ENCODE measurements at places on chromosomes 3 and 15.

DNA sequence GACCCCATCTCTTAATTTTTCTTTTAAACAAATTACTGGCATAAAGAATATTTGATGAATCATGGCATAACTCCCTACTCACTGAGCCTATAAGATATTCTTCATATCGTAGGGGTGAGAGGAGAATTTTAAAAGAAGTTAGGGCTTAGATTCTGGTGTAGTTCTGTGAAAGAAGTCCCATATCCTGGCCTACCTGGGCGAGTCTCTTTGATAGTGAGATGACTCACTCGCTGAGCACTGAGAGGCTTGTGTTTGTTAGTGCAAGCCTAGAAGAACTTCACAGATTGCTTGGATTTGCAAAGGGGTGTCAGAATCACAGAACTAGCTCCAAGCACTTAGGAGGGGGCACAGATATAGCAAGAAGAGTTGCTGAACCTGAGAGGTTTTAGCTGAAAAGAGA, 133.8 kb upstream of the TMC3 start:
- no peak for DNase-seq

DNA sequence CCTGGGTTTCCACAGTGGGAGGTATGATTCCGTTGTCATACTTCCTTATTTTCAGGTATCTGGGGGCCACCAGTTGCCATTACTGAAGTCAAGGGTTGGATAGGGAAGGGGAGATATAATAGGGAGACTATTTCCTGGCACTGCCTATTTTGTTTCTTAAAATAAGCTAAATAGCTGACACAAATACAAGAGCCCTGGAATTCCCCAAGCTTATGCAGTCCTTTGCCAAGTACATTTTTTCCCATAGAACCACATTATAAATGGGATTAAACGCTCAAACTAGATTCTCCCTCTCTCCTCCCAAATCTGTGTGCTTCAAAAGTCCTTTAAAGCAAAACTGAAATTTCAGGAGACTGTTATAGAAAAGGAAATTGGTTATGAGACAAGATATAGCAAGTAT, 68.7 kb downstream of the AP4E1 start:
- DNase-seq, result no peak

- DNase-seq, result no peak
Observed at GRCh38 chr3:44955917-44956316, 20.1 kb downstream of the ZDHHC3 start.

- no peak for DNase-seq
Observed at GRCh38 chr3:188590557-188590956, 436.6 kb downstream of the LPP start.

GRCh38 chr3:183464480-183464879, 36.1 kb upstream of the MCF2L2 start:
- DNase-seq, result no peak

- no peak for DNase-seq
Observed at GRCh38 chr3:34132069-34132692, 333.8 kb downstream of the PDCD6IP start.

DNA sequence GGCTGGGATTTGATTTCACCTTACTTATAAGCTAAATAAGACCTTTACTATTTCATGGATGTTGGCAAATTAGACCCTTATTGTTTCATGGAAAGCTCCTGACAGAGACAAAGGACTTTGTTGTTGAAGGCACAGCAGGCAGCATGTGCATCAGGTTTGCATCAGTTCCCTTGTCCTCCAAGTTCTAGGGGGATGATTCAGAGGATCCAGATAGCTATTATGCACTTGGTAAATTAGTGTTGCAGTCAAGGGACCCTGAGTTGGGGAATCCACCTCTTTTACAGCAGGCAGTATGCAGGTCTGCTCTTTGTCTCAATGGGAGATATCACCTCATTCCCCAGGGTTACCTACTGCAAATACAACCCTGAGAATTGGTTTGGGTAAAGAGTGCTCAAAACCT, 131.4 kb upstream of the IGSF10 start:
- no peak for DNase-seq

GRCh38 chr15:40454904-40455391, 14.2 kb downstream of the BAHD1 start:
- no peak for DNase-seq

DNA sequence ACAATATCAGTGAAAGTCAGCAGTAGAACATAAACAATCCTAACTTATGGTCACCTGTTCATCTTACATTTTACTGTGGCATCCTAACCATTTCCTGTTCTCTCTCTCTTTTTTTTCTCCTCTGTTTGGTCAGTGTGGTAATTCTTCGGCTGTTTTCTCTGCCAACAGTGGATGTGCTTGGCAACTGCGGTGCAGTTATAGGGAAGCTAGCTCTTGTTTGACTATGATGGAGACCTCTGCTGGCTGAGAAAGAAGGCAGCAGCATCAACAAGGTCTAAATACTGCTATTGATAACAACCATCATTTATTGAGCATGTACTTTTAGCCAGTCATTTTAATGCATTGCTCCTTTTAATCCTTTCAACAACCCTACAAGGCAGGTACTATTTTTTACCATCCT, 723 bp upstream of the DRD3 start:
- DNase-seq, result no peak

DNA sequence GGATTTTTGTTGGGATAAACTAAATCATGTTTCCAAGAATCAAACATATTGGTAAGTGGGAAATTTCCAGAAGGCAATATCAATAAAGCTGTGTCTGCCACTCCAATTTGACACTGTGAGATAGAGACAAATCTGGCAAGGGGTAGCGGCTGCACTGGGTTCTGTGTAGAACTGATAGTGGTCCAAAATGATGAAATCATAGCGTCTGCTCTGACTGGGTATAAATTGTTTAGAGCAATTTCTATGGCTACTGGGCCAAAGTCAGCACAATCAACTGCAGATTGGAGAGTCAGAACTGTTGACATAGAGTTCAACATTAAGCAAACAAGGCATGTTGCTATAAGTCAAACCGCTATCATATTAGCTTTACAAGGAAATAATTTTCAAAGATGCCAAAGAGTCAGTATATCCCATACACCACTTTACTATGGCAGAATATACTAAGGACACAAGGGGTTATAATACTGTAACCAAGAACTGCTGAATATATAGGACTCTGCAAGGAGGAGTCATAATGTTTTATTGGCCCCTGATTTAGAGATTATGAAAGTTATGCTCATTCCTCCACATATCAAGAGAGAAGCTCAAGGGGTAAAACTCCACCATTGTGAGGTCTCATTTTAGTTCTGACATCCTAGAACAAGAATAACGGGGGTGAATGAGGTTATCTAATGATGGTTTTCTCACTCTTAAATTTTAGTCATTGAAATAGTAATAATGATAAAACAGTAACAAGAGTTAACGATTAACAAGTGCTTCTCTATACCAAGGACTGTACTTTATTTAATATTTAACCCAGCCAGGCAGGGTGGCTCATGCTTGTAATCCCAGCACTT, 309.7 kb upstream of the GADL1 start:
- DNase-seq, result no peak

GRCh38 chr3:54347933-54348332, 225.6 kb downstream of the CACNA2D3 start:
- DNase-seq, result no peak

DNA sequence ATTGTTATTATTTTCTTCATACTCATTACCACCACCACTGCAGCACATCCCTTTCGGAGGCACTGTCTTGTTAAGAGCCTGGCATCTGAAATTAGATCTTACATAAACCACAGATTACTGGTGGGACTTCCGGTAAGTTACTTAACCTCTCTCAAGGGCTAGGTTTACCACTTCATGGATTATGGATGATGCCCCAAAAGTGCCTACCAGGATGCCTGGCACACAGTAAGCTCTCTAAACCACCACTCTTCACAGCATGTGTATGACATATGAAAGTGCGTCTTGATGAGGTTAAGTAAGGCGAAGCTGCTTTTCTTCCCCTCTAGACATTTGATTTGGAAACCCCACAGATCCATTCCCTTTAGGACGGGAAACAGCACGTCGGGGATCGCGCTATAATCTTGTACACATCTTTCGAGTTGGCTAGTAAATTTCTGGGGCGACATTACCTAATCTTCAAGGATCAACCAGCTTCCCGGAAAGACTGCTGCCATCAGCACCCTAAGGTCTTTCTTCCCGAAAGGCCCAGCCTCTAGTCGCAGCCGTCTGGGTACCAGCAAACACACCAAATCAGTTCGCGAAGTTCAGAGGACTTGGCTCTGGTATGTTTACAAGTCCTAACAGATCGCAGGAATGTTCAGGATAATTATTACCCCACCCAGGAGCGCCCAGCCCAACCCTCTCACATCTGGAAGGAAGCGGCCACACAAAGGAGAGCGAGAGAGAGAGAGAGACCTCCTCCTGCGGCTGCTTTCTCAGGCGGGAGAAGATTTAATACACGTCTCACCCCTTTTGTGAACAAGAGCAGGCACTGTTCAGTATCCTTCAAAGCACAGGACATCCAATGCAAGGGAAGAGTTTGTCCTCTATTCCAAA, 155.1 kb upstream of the FRMD4B start:
- DNase-seq, result peak; percentile 2

DNA sequence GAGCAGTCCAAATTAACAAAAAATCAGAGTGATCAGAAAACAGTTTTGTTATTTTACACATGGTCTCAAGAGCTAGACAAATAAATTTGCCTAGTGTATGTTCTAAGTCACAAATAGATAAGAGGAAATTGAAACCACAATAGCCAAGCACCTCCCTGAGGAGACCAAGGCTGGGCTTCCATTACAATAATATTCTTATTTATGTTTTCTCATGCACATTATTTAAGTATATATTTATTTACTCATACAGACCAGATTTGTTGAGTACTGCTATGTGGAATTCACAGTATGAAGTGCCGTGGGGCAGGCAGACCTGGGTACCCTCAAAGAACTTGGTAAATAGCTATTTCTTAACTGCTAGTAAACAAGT, 242.3 kb upstream of the ICE2 start:
- DNase-seq, result no peak

GRCh38 chr3:155704771-155705559, 39.9 kb downstream of the PLCH1 start:
- no peak for DNase-seq

DNA sequence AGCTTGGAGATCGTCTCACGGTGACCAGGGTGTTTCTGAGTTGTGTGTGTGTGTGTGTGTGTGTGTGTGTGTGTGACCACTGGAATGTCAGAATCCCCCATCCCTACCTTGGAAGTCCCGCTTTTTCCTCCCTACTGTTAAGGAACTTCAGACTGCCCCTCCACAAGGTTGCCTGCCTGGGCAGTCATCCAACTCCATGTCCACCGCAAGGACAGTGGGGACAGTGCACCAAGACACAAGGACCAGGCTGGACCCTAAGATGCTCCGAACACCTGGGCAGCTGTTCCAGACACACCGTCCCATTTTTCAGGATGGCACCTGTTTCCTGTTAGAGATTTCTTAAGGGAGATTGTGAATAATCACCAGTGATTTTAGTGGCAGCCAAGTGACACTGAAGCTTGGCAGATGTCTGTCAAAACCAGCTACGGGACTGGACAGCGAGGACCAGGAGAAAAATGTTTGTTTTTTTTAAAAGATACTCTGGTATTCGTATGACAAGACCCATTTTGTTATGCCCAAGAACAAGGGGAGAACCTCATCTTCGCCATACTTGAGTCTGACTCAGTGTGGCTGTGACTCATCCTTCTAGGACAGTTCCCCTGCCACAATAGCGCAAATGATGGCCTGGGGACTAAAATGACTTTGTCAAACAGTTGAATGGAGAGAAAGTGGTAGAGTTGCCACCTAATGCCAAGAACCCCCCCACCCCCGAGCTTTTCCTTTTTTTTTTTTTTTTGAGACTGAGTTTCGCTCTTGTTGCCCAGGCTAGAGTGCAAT, 15.5 kb downstream of the PAQR9 start:
- DNase-seq, result no peak

- no peak for DNase-seq
Observed at GRCh38 chr3:122410639-122411038, 5.2 kb downstream of the WDR5B start.

DNA sequence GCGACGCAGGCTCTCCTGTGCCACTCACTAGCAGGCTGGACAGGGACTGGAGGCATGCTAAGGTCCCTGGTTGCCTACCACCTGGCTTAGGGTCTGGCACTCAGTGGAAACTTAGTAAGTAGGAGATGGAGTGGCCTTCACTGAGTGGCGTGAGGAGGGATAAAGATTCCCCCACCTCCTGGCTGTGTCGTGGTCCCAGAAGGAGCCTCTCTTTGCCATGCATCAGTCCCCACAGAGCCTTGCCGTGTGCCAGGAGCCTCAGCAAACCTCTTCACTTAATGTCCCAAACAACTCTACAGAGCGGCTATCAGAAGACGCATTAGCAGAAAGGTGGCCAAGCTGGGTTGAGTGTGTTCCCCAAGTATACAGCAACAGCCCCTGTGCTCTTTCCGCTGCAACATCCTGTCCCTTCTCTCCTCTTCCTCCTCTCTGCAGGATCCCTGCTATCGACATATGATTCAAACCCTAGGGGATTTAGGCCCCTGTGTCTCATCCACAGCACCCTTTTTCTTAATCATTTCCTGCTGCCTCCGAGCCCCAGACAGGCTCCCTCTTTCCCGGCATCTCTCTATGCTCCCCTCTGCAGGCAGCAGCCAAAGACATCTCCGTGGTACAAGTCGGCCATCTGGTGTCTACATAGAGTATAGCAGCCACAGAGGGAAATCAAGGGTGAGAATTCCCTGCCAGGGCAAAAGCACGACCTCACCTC, 66.7 kb downstream of the SLC6A1 start:
- peak; percentile 62 for DNase-seq

DNA sequence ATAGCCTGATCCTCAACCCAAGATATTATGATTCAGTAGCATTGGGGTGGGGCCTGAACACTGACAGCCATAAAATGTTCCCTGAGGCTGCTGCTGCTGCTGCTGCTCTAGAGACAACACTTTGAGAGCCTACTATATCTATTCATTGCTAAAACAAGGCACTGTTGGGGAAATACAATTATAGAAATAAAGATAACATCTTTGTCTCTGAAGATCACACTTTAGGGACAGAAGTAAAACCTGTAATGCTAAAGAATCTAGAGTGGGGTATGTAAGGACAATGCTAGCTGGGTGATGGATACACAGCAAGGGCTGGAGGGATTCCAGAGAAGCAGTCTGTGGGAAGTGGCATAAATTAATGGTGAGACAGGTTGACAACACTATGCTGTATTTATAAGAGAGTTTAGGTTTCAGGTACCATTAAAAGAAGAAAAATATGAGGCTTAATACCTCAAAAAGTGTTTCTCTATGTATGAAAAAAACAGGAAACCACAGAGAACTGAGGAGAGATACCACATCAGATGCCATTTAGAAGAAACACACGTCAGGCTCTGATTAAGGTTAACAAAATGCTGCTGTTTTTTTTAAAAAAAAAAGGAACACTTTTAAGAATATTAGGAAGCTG, 115.9 kb downstream of the CBLB start:
- DNase-seq, result no peak

DNA sequence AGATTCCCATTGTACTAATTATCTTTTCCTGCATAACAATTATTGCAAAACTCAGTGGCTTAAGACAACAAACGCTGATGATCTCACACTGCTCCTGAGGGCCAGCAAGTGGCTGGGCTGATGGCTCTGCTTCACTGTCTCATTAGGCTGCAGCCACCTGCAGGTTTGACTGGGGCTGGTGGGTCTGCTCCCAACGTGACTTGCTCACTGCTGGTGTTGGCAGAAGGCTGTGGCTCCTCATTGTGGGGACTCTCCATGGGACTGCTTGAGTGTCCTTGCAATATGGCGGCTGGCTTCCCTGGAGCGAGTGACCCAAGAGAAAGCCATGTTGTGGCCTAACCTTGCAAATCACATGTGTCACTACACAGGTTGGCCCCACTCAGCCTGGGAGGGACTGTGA, 71.1 kb downstream of the PLXNA1 start:
- DNase-seq, result no peak

GRCh38 chr3:42130329-42131070, 39.3 kb downstream of the TRAK1 start:
- DNase-seq, result no peak

GRCh38 chr15:31228980-31229826, 97.4 kb upstream of the KLF13 start:
- DNase-seq, result no peak

All from neural crest cell (in vitro differentiated cells).